ENCODE measurements at places on chromosomes 3 and 15. TPM values are rescaled to one million over a fixed set of nuclear protein-coding genes. Genes with fewer than 3 reads are reported as not detected.

The ANXA2 gene
- total RNA-seq: 4,954 TPM

The GOLGA6D gene
- not detected for total RNA-seq

The SCN11A gene
- under 0.01 TPM for total RNA-seq

The GOLGA6A gene
- not detected for total RNA-seq

The CAMP gene
- total RNA-seq: not detected

The UBE3A gene
- total RNA-seq: 48.8 TPM

- no peak for DNase-seq
Measured at GRCh38 chr15:95170561-95171380, 939.4 kb downstream of the MCTP2 start.

GRCh38 chr3:29426302-29427226 is 145.7 kb downstream of the RBMS3 start:
- no peak for DNase-seq

GRCh38 chr3:2513986-2514385 is 415.3 kb downstream of the CNTN4 start:
- no peak for DNase-seq

GRCh38 chr15:91952216-91952615 is 98.7 kb downstream of the SLCO3A1 start:
- DNase-seq: no peak

DNA sequence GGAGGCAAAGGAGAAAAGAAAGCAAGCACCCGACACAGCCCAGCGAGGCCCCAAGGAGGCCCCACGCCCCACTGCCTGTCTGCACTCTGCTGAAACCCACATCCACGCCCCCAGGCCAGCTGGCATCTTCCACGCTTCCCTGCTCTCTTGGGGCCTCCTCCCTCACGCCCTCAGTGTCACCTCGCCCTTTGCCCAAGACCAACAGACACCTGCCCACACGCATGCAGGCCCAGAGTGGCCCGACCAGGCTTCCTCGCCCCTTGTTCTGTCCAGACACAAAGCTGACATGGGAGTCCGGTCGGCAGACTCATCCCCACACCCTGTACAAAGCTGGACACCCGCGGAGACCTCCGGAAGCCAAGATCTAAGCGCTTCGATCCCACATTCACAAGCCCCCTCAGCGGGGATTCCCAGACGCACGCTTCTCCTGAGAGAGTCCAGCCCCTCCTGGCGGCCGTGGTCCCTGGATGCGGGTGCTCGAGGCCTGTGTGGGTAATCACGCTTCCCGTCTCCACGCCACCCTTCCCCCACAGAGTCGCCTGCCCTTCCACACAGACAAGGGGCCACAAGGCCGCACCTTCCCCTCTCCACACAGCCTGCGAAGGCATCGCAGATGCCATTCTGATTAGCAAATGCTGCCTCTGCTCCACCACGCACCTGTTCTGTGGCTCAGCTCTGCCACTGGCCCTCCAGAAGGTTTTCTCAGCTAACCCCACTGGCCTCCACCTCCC is 176.6 kb downstream of the XXYLT1 start:
- DNase-seq: no peak

- no peak for DNase-seq
Measured at GRCh38 chr15:93179072-93179471, 90.1 kb upstream of the RGMA start.

- DNase-seq: no peak
Measured at GRCh38 chr3:27581852-27582251, 97.7 kb upstream of the SLC4A7 start.

DNA sequence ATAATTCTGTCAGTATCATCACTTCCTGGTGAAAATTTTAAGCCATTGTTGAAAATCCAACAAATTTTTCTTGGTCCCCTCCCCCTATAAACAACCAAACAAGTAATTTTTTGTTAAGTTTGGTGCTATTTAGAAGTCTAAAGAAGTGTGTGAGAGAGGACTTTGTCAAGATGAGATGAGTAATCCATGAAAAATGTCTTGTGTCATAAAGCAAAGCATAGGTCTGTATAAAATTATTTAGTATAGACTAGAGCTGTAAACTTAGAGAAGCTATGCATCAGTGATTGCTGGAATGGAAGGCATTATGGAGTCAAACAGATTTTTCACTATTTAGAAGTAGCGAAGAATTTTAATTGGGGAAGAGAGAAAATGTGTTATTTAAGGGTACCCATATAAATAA is 31.4 kb downstream of the MAPK6 start:
- DNase-seq: no peak

GRCh38 chr3:120470870-120471269 is 20.1 kb upstream of the FSTL1 start:
- no peak for DNase-seq

DNA sequence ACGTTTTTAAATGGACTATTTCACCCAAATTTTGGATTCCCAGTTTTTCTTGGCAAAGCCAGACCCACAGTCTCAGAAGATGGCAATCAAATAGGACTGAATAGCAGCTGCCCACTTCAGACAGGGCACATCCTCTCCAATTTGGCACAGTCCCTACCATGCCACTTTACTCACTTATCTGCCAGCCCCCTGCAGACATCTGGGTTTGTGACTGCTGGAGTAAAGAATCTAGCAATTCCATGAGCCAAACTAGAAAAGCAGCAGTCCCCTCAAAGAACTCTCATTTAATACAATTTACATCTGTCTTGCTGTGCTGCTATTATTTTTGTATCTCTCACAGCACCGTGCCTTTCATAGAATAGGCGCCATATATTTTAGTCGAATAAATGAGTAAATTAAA is 16.0 kb upstream of the LRRN1 start:
- DNase-seq: no peak

GRCh38 chr3:11055496-11055895 is 62.9 kb downstream of the SLC6A1 start:
- no peak for DNase-seq

Measured in lung microvascular endothelial cell (primary cell).